CD8-positive, alpha-beta memory T cell (primary cell): ENCODE measurements at places on chromosomes 4 and X. TPM values are rescaled to one million over a fixed set of nuclear protein-coding genes. Genes with fewer than 3 reads are reported as not detected.
A peak's percentile ranks its signal among the peaks of the same experiment; 100 is the strongest.

Gene PCDH18
- not detected for total RNA-seq

DNA sequence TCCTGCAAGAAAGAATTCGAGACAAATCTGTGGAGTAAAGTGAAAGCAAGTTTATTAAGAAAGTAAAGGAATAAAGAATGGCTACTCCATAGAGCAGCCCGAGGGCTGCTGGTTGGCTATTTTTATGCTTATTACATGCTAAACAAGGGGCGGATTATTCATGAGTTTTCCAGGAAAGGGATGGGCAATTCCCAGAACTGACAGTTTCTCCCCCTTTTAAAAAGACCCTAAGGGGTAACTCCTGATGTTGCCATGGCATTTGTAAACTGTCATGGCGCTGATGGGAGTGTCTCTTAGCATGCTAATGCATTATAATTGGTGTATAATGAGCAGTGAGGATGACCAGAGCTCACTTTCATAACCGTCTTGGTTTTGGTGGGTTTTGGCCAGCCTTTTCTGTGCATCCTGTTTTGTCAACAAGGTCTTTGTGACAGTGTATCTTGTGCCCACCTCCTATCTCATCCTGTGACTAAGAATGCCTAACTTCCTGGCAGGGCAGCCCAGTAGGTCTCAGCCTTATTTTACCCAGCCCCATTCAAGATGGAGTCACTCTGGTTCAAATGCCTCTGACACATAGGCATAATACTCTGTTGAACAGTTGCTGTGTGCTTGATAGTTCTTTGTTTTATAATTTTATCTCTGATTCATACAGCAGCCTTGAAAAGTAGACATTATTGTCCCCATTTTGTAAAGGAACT is 25.8 kb downstream of the GAB1 start:
- DNase-seq, result no peak

DNA sequence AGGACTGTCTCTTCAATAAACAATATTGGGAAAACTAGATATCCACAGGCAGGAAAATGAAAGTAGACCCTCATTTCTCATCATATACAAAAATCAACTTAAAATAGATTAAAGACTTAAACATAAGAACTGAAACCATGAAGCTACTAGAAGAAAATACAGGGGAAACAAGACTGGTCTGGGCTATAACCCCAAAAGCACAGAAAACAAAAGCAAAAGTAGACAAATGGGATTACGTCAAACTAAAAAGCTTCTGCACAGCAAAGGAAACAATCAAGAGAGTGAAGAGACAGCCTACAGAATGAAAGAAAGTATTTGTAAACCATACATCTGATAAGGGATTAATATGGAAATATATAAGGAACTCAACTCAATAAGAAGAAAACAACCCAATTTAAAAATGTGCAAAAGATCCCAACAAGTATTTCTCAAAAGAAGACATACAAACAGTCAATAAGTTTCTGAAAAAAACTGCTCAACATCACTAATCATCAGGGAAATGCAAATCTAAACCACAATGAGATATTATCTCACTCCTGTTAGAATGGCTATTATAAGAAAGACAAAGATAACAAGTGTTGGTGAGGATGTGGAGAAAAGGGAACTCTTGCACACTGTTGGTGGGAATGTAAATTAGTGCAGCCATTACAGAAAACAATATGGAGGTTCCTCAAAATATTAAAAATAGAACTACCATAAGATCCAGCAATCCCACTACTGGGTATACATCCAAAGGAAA is 325.3 kb upstream of the RASGEF1B start:
- no peak for DNase-seq

- no peak for DNase-seq
Observed at GRCh38 chr4:122968227-122968812, 45.9 kb upstream of the NUDT6 start.

Gene FAM47A
- total RNA-seq, result not detected

Gene ERAS
- total RNA-seq, result 0.18 TPM

Gene GYPB
- total RNA-seq, result not detected

DNA sequence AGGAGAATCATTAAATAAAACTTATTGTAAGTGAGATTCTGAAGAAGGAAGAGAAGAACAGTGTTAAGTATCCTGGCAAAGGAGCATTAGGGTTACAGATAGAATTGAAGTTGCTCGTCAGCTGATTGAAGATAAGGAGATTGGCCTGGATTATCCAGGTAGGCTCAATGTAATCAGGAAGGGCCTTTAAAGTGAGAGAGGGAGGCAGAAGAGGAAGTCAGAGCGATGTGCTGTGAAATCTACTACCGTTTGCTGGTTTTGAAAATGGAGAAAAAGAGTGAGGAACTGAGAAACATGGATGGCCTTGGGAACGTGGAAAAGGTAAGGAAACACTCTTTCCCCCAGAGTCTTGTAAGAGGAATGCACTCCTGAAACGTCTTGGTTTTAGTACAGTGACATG is 245.7 kb downstream of the ANTXR2 start:
- no peak for DNase-seq

Gene IRS4
- total RNA-seq, result not detected

DNA sequence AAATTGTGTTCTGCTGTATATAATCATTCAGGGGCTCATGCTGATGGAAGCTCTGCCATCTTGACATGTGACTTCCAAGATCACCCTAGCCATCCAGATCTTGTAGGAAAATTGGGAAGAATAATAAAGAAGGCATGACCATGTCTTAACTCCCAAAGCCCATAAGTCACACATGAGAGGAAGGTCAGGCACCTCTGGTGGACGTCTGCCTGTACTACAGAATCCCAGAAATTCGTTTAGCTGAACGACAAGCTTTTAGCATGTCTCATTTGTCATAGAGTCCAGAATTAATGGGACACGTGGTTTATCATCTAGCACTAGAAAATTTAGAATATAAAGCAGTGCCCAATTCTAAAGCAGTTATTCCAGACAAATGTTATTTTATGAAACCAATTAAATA is 212.7 kb downstream of the CENPC start:
- DNase-seq, result no peak

GRCh38 chr4:41933997-41934503 is 1.2 kb upstream of the TMEM33 start:
- DNase-seq, result no peak

DNA sequence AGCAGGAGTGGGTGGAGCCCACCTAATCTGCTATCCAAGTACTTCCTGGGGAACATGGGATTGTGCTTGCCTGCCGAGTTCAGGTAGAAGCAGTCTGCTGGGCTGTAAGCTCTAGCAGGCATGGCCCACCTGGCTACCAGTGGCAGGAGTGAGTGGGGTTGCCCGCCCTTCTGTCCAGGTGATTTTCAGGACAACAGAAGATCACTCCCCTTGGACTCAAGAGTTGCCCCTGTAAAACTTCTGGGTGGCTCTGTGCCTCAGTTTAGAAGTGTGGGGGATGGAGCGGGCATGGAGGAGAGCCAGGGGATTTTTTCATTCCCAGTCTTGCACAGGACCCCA is 43.5 kb downstream of the NDST3 start:
- DNase-seq, result no peak

Gene MAGEC2
- not detected for total RNA-seq

DNA sequence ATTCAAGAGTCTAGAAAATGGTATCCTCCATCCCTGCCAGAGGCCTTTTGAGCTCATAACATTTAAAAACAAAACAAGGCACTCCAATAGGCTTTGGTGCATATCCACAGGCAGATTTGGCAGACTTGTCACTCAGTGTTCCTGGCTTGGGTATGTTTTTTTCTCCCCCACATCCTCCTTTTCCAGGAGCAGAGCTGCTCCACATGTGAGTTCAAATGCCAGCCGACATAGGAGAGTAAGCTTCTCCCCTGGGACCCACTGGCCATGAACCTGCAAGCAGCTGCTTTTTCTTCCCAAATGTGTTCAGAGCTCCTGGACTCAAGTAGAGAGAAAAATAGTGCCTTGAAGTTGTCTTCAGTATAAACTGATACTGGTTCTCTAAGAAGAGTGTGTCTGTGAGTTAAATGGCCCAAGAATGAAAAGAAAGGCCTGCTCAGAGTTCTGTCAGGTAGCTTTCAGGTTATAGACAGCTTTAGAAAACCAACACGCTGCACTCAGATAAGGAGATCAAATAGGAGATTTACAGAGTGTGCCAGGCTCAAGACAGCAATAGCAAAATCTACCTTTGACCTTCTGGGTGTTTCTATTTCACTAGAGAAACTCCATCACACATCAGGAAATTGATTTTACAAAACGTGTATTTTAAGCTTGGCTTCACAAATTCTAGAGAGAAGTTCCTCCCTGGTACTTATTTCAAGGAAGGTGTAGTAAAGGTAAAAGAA is 162.5 kb upstream of the GALNT7 start:
- DNase-seq, result no peak

GRCh38 chrX:151920101-151920500 is 7.4 kb downstream of the MAGEA4 start:
- DNase-seq, result no peak

DNA sequence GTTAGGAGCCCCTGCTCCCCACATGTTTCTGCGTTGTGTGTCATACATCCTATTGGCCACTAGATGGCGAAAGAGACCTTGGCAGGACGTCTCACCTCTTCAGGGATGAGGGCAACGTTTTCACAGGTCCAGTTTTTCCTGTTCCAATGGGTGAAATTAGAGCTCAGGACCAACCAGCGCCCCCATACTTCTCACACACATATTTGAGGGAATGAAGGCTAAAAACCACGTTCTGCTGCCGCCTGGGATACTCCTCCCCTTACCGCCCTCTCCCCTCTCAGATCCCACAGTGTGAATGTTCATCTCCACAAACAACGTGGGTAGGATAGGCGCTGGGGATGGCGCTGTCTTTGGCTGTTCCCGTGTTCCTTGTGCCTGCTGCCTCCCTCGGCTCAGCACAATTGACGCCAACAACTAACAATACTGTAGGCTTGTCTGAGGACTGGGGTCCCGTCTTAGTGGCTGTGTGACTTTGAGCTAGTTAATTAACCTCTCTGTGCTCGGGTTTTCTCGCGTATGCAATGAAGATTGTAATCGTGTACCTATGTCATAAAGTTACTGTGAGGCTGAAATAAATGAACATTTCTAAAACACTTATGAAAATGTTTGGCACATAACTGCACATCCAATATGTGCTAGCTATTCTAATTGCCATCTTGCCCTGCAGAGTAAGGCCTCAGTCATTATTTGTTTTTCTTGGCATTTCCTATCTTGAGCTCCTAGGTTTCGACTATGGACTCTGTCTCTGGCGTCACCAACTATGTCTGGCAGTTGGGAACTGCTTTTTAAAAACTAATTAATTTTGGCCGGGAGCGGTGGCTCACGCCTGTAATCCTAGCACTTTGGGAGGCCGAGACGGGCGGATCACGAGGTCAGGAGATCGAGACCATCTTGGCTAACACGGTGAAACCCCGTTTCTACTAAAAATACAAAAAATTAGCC is 181.3 kb upstream of the STK26 start:
- DNase-seq, result peak; percentile 44

DNA sequence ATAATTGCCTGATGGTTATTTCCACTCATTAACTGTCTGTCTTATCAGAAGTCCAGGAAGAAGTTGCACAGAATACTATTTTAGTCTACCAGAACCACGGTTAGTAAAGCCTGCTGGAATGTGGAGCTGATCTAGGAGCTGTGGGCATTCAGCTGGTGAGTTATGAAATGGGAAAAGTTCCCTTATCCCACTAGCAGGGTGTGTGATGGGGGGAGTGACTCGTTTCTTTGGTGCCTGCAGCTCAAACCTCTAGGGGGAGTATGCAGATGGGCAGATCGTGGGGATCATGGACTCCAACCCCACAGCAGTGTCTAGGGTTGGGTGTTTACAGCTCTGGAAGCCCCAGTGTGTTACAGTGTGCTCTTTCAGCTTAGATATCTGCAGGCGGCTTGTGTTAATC is 305.7 kb upstream of the BOD1L1 start:
- DNase-seq, result no peak

Gene STOX2
- not detected for total RNA-seq

GRCh38 chr4:146510942-146511341 is 10.8 kb downstream of the SLC10A7 start:
- DNase-seq, result no peak

DNA sequence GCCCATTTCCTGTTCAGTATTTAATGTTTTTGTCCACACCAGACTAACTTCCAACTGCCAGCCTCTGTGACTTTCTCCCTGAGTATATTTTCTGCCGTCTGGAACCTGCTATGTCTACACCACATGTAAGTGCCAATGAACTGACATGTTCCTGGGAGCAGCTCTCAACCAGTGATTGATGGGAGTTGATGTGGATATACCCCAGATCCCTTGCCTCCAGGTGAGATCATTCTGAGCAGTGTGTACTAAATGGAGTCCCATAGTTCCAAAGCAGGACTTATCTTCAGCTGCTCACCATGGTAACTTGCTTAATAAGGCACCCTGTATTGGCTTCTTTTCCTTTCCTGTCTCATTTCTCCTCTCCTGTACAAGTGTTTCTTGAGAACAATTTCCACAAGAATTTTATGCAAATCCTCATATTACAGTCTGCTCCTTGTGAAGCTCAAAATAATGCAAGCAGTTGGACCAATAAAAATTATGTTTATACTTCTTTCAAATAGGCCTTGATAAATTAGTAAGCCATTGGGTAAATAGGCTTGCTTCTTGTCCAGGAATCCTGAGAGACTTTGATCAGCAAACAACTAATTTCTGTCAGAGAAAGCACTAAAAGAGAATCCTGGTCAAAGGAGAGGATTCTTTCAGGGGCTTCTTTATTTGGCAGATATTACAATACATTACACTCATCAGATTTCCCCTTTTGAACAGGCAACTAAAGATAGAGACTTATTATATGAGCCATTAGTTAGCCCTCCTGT is 911.7 kb upstream of the NDST4 start:
- DNase-seq, result no peak

GRCh38 chrX:154457491-154458115 is 478 bp upstream of the PLXNA3 start:
- DNase-seq, result peak; percentile 74

GRCh38 chr4:107317611-107318010 is 281.5 kb upstream of the DKK2 start:
- no peak for DNase-seq

GRCh38 chr4:41963105-41963504 is 18.5 kb upstream of the DCAF4L1 start:
- DNase-seq, result no peak

DNA sequence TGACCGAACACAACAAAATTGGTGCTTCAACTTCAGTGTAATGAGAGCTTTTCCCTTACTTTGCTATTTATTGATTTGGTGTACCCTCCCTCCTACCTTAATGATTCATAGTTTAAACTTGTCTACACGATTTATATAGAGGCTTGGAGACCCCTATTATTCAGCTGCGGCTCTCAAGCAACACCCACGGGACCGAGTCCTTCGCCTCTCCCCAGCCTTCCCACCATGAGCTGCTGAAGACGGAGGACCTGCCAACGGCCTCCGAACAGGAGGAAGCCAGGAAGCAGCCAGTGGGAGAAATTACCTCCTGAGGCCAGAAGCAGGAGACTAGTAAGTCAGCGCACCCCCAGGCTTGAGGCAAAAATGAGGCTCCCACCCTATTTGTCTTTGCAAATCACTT is 78.7 kb downstream of the DCTD start:
- DNase-seq, result no peak

Gene NLRP2B
- not detected for total RNA-seq

Gene AKAP14
- total RNA-seq, result not detected

- no peak for DNase-seq
Observed at GRCh38 chr4:48813964-48814363, 16.9 kb upstream of the OCIAD1 start.
